Activated naive CD8-positive, alpha-beta T cell treated with anti-CD3 and anti-CD28 coated beads for 36 hours (primary cell): ENCODE measurements at places on chromosomes 4 and X. TPM values are rescaled to one million over a fixed set of nuclear protein-coding genes. Genes with fewer than 3 reads are reported as not detected.

TRIM61 gene
- total RNA-seq, result 4.1 TPM

GRCh38 chr4:88008743-88009171, 1.3 kb downstream of the PKD2 start:
- no peak for DNase-seq

CTAG1A gene
- total RNA-seq, result not detected

MAGEC2 gene
- not detected for total RNA-seq

CENPC gene
- total RNA-seq, result 24.3 TPM

DNA sequence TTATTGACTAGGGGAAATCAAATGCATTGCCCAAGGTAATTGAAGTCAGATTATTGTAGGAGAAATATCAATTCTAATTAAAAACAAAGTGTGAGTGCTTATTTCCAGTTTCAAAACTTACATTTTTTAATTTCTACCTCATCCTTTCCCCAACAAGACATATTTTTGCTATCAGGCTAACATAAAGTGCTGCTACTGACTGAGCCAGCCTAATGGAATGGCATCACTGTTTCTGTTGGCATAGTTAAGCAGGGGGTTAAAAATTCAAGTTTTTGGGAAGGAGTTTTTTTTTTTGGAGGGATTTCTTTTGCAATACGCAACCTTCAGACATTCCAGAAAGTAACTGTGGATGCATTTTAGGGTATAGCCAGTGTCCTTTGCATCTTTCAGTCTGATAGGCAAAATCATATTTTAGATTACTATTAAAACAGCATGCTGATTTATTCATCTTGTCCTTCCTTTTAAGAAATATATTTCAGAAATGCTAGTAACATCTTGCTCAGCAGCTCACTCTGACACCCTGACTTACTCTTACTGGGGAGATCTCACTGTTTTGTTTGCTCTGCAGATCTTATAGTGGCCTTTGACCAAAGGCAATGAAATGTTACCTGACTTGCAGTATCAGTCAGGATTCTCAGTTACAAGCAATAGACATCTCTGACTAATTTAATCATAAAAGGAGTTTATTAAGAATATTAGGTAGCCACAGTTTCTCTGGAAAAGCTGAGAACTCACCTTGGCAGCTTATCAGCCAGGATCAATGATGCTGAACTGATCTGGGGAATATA, 24.4 kb downstream of the GAB1 start:
- DNase-seq, result no peak
